ENCODE measurements at places on chromosomes 7 and 10. TPM values are rescaled to one million over a fixed set of nuclear protein-coding genes. Genes with fewer than 3 reads are reported as not detected.

Gene SPDYE18
- 1.6 TPM for total RNA-seq

DNA sequence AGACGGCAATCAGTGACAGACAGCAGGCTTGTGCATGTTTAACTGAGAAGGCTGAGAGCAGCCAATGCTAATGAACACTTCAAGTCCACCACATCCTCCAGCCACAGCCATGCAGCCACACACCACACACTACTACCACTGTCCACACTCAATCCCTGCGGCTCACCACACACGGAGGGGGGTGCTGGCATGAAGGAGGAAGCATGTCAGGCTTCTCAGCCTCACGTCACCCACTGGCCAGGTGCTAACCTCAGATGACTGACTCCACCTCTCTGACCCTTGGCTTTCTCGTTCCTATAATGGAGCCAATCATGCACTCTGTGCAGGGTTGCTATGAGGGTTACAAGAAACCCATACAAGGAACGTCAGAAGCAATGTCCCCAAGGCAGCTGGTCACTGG, 165.4 kb upstream of the RNF32 start:
- no peak for DNase-seq

Gene INHBA
- 5.4 TPM for total RNA-seq

Gene LDB3
- total RNA-seq: 0.97 TPM

DNA sequence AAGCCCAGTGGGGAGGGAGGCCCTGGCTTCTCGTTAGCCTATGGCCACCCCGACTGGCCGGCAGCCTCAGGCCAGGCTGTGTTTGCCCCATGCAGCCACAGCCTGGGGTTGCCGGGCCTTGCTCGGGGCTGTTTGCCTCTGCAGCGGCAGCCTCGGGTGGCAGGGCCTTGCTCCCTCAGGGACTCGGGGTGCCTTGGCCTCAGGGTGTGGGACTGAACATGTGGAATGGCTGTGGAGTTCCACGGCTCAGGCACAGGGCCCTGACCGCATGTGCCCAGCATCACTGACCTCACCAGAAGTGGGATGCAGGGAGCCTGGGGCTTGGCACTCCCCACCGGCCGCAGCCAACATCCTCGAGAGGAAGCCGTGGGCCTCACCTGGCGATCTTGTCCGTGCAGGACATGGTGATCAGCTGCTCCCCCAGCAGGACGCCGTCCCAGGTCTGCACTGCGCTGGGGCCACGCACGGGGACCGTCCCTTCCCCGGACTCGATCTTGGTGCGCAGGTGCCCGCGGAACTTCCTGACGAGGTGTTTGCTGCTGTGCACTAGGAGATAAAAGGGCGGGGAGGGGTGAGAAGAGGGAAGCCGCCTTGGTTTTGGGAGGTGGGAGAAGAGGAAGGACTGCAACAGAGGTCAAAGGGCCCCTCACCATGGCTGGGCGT, 160.5 kb downstream of the WDR37 start:
- no peak for DNase-seq

DNA sequence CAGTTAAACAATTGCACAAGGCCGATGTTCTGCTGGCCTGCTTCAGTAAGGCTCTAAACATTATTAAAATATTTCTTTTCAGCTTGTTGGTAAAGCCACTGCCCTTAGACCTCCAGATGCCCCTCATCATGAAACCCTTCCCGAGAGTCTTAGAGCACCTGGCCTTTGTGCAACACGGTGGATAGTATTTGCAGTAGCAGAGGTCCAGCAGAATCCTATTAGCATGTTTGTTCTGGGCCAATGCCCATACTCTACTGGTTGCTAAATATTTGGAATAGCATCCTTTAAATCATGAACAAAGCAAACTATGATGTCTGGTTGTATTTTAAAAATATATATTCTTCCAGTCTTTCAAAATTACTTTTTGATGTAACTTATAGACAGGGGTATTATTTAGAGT, 584.6 kb downstream of the CNTNAP2 start:
- DNase-seq: no peak

Measured in uterus (tissue), 4 donors.